ENCODE measurements at places on chromosomes 3 and 15. TPM values are rescaled to one million over a fixed set of nuclear protein-coding genes. Genes with fewer than 3 reads are reported as not detected.

The EFCC1 gene
- 5.0 TPM for total RNA-seq

The TP63 gene
- 2.9 TPM for total RNA-seq

The DPP8 gene
- total RNA-seq: 58.0 TPM

The THBS1 gene
- total RNA-seq: 309 TPM
